CD4-positive, alpha-beta T cell treated with Interleukin-12 subunit alpha and Interleukin-12 subunit beta, for 1 hour (primary cell): ENCODE measurements at places on chromosomes 1 and 21.

GRCh38 chr1:151626740-151627334 is 15.0 kb downstream of the SNX27 start:
- DNase-seq = no peak

DNA sequence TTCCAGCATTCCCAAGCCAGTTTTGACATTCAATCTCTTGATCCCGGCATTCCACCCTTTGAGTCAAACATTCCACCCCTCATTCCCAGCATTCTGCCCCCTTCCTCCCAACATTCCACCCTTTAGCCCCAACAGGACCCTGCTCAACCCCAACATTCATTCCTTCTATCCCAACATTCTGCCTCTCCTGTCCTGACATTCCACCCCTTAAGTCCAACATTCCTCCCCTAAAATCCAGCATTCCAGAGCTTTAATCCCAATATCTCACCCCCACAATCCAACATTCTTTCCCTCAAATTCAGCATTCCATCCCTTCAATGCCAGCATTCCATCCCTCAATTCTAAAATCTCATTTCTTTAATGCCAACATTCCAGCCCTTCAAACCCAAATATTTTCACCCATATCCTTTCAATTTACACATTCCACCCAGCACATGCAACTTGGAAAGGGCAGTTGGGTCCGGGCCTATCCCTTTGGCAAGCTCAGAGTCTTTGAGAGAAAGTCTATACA is 22.9 kb downstream of the DDX20 start:
- no peak for DNase-seq

- DNase-seq = no peak
Measured at GRCh38 chr1:160221089-160221488, 15.9 kb downstream of the PEA15 start.

DNA sequence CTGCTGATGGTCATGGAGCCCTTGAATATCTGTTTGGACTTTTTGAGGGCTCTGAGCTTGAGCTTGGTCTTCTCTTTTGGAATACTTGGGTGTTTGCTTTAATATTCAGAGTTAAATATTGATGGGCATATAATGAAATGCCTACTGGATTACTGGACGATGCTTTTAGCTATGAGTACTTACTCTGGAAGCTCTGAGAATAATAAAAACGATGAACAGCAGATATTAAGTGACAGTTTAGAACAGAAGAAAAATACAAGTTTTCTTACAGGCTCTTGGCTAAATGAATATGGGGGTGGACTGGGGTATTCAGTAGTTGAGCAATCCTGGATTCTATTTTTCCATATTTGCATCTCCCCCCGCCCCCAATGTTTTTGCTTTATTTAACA is 20.7 kb downstream of the GALNT2 start:
- no peak for DNase-seq

GRCh38 chr1:236287356-236287755 is 5.6 kb upstream of the ERO1B start:
- DNase-seq = no peak

DNA sequence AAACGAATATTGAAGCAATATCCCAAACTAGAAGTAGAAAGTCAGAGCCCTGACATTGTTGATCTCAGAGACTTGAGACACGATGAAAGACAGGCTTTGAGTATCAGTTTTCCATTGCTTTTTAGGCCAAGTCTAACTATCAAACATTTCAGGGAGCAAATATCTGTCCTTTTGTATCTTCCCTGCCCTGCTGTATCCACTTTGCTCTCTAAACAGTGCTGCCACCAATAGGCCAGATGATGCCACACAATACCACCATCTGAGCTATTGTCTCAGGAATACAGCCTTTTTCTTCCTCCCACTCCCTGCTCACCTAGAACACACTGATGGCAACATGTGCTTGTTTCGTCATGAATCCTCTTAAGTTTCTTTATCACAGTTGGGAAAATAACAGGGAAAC is 62.6 kb upstream of the SPAG17 start:
- no peak for DNase-seq

- no peak for DNase-seq
Measured at GRCh38 chr1:183593356-183593755, 3.1 kb upstream of the NCF2 start.

DNA sequence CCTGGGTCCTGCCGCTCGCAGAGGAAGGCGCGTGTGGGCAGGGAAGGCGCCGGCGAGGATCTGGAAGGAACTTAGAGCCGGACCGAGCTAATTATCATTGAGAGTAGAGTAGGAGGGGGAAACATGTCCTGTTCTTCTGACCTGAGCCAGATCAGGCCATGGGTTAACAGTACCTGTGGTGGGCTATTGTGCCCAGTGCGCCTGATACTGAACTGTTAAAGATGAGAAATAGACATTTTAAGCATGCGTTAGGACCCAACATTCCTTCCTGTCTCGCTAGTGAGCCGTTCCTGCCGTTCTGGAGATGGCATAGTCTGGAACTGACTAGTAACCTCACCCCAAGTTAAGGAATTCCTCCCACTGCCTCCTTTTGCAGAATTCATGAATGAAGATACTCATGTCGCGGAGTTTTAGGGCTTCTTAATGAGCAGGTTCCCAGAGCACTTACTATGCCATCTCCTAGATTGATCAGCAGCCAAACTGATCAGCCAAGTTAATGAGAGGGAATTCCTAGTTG is 870 bp downstream of the STRIP1 start:
- no peak for DNase-seq

- DNase-seq = no peak
Measured at GRCh38 chr1:224331326-224331725, 1.4 kb upstream of the NVL start.

DNA sequence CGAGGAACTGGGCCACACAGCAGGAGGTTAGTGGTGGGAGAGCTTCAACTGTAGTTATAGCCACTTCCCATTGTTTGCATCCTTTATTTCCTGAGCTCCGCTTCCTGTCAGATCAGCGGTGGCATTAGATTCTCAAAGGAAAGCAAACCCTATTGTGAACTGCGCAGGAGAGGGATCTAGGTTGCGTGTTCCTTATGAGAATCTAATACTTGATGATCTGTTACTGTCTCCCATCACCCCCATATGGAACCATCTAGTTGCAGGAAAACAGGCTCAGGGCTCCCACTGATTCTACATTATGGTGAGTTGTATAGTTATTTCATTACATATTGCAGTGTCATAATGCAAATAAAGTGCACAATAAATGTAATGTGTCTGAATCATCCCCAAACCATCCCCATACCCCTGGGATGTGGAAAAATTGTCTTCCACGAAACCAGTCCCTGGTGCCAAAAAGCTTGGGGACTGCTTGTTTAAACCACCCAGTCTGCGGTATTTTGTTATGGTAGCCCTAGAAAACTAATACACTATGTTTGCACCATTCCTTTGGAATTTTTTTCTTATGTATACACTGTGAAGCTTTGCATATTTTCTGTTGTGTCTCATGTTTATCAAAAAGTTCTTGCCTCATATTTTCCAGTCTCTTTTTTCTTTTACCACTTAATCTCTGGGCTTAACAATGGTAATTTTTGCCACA is 136.6 kb upstream of the IVNS1ABP start:
- DNase-seq = no peak

DNA sequence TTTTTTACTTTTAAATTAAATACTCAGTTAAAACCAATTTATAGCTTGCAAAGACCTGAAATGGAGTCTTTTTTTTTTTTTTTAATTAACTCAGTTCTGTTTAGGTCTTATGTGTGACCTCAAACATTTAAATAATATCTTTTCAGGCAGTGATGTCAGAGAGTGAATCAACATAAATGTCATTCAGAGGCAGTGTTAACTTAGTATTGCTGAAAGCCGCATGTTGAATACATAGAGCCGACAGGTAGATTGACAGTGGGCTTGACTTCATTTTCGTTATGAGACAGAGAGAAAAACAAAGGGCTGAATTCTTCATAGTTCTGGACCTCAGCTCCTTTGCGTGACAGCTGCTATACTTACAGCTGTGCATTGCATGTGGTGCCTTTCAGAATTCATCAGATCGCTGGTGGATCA is 51.5 kb downstream of the PRDM2 start:
- no peak for DNase-seq

DNA sequence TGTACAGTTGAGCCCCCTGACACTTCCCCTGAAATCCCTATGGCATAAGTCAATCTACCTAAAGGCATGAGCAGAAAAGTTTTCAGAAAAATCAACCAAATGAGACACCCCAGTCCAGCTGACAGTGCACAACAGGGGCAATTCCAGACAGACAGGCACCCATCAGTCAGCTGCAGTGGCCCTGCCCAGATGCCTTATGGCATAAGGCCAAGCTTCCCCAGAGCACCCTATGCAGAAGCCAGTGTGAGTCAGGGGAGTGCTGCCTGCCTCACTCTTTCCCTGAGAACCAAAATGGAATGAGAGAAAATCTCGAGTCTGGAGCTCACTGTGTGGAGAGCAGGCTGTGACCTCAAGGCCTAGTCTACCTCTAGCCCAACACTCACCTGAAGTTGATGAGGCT is 38.1 kb downstream of the MRAP start:
- DNase-seq = no peak

- no peak for DNase-seq
Measured at GRCh38 chr1:41535716-41536115, 51.2 kb upstream of the EDN2 start.

DNA sequence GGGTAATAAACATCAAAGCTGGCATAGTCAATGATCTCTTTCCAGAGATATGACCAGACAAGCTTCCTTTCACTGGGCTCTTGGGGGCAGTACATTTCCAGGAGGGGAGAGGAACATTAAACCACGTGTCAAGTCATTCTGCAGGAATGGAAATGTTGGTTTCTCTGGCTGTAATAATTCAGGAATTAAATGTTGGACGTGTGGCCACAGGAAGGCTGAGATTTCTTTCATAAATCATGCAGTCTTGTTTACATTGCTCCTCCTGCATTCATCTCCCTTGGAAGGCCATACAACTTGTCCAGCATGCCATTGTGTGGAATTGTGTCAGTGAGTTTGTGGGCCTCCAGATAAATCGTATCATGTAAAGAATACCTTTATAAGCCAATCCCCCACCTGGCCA is 259.2 kb downstream of the ADGRL2 start:
- no peak for DNase-seq

DNA sequence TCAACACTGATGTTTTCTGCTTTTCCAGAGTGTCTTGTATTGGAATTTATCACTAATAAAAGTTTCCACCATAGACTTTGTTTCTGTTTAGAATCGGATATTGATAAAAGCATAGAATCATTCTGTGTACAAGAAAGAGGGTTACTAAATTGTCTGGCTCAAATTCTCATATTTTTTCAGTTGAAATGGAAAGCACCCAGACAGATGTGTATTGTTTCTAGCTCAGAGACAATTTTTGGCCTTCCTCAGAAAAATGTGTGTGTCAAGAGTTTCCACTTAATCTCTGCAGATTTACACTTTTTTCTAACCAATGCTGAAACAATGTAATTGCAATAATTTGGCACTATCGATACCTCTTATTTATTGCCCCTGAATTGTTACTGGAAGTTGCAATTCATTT is 20.2 kb downstream of the LHX9 start:
- no peak for DNase-seq

GRCh38 chr1:18886003-18886335 is 16.4 kb downstream of the ALDH4A1 start:
- no peak for DNase-seq

DNA sequence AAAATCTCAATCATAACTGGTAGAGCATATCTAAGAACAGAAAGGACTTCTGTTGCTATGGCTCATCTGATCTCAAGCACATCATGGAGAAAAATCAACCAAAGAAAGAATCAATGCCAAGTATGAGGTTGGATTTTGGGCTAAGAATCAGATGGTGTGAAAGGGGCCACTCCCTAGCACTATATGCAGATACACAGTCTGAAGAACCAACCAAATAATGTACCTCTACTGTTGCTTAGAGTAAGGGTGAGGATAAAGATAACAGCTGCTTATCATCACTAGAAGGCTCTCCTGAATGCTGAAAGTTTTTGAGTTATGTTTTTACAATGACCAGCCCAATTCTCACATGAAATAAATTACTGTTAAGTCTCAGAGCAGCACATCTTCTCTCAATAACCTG is 35.6 kb downstream of the ST7L start:
- DNase-seq = no peak
